ENCODE measurements at places on chromosomes 3 and 15.

GRCh38 chr3:102745881-102746280 lies 311.1 kb downstream of the ZPLD1 start:
- DNase-seq: no peak

- no peak for DNase-seq
Observed at GRCh38 chr3:37210230-37210629, 35.8 kb upstream of the LRRFIP2 start.

GRCh38 chr3:18080198-18080689 lies 337.8 kb upstream of the TBC1D5 start:
- DNase-seq: no peak

DNA sequence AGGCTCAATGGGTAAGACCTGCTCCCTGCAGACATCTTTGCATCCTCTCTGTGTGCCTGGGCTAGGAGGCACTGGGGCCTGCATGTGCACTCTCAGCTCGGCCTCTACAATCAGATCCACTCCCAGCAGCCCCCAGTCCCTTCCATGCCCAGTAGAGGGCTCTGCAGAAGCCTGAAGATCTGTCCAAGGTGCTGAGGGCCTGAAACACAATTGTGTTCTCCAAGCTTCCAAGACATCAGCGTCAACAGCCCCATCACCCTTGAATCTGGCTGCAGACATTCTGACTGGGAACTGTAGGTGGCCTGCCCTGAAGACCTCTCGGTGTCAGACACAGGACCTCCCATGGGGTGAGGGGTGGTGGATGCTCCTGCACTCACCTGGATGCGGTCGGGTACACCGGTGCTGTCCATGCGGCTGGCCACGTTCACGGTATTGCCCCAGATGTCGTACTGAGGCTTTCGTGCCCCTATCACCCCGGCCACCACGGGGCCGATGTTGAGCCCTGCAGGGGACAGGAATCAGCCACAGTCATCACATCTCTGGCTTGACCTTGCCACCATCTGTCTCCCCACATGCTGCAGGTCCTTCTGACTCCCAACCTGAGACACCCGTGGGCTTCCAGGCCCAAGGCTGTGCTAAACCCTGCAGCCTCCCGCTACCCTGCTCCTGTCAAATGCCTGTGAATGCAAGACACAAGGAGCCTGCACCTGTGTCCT lies 84.7 kb downstream of the SEC22A start:
- no peak for DNase-seq

DNA sequence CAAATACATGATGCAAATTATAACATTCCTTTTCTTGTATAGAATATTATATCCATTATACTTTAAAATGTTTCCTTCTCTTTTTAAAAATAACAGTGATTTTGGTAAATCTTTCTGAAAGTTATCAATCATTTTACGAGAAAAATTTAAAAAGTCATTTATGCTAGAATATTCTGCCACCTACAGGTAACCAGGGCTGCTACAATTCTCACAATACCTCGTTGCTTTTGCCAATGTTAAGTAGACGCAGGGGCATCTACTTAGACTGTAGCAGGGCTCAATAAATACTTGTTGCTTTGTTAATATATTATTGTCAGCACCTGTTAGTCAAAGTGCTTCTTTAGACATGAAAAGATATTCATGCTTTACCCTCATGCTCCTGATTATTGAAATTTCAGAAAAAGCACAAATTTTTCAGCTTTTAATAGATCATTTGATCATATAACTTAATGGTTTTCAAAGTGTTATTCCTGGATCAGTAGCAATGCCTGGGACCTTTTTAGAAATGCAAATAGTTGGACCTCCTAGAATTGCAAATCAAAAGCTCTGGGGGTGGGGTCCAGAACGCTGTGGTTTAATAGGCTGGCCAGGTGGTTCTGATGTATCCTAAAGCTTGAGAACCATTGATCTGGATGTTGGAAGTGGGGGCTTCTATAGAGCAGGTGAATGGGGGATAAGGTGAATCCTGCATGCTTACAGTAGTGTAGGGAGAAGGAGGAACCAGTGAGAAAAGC lies 223.6 kb upstream of the PDZRN3 start:
- DNase-seq: no peak

- DNase-seq: no peak
Observed at GRCh38 chr3:6251612-6252400, 609.1 kb upstream of the GRM7 start.

DNA sequence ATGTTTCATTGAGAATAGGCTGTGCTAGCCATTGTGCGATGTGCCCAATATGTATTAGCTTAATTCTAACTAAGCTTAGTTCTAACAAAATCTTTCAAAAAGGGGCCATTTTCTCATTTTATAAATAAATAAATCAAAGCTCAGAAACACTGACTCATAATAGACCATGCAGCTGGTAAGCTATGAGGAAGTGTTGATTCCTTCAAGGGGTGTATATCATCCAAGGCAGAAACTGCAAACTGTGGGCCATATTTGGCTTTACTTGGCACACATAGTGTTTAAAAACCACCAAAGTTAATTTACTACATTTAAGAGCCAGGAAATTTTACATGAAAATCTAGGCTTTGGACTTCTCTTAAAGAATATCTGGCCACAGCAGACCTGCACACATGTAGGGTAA lies 136.5 kb downstream of the ZNF621 start:
- no peak for DNase-seq
